ENCODE measurements at places on chromosomes 6 and 20. TPM values are rescaled to one million over a fixed set of nuclear protein-coding genes. Genes with fewer than 3 reads are reported as not detected.
A peak's percentile ranks its signal among the peaks of the same experiment; 100 is the strongest.

- no peak for DNase-seq
Measured at GRCh38 chr20:4560667-4561066, 161.0 kb upstream of the PRND start.

Gene RGS17
- total RNA-seq, result 0.14 TPM

- DNase-seq, result no peak
Measured at GRCh38 chr6:42047213-42047590, 3.1 kb upstream of the TAF8 start.

- no peak for DNase-seq
Measured at GRCh38 chr20:19990850-19991249, 26.3 kb upstream of the NAA20 start.

Gene F13A1
- 20.2 TPM for total RNA-seq

- DNase-seq, result no peak
Measured at GRCh38 chr6:151442371-151442770, 9.6 kb downstream of the RMND1 start.

DNA sequence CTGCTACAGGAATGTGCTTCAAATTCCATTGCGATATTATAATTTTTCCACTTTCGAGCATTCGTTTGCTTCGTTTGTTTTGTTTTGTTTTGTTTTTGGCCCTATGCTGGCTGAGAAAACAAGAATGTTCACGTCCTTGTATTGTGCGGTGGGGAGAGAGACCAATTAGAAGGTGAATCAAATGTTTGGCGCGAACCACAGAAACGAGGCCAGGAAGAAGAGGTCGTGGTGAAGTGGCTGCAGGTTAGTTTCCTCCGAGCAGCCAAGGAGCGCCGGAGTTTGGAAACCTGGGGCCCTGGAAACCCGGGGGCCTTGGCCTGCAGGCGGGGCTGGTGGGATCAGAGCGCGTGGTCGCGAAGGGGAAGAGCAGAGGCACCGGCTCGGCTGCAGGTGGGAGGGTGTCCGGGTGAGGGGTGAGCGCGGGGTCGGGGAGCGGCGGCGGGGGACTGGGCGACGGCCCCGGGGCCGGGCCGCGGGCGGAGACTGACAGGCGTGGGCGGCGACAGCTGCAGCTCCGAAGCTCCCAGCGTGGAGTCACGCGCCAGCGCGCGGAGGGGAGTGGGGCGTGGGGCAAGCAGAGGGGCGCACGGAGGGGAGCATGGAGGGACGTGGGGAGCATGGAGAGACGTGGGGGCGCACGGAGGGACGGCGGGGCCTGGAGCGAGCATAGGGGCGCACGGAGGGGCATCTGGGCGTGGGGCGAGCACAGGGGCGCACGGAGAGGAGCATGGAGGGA, 141.5 kb upstream of the PDE10A start:
- DNase-seq, result peak; percentile 49

- DNase-seq, result no peak
Measured at GRCh38 chr6:11196511-11197174, 35.8 kb downstream of the NEDD9 start.

DNA sequence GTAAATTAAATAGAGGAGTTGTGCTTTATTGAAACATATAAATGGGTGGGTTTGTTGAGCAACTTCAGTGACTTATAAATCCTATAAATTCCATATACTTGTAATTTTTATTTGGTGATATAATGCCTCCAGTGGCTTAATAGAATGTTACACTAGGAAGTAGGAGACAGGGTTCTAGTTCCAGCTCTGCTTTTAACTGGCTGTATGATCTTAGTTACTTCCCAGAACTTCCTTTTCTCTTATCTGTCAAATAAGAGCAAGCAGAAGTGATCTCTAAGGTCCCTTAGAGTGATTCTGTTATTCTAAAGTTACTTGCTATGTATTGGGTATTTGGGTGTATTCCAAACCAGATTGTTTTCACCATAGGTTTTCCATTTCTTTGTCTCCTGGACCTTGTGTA, 10.2 kb downstream of the ZSCAN23 start:
- no peak for DNase-seq

Gene BTN2A1
- total RNA-seq, result 14.2 TPM

Gene XKR7
- total RNA-seq, result not detected

DNA sequence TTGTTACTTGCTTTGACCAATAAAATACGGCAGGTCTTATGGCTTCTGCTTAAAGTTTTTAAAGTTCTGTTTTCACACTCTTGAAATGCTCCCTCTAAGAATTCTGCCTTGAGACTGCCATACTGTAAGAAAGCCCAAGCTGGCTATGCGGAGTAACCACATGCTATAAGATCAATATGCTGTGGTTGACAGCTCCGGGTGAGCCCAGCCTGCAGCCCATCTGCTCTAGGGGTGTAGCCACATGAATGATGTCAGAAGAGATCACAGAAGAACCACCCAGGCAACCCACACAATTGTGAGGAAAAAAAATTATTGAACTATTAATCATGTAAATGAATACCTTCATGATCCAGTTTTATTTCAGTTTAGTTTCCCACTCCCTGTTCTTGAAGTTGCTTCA, 26.1 kb upstream of the SH3BGRL2 start:
- DNase-seq, result no peak

- DNase-seq, result no peak
Measured at GRCh38 chr6:24982231-24982630, 46.5 kb upstream of the RIPOR2 start.

Gene RIMS4
- not detected for total RNA-seq

GRCh38 chr6:149499066-149499465, 14.3 kb upstream of the ZC3H12D start:
- DNase-seq, result no peak

GRCh38 chr20:53809728-53810365, 216.2 kb upstream of the ZNF217 start:
- no peak for DNase-seq

GRCh38 chr6:131740161-131740560, 29.3 kb upstream of the CTAGE9 start:
- DNase-seq, result no peak

DNA sequence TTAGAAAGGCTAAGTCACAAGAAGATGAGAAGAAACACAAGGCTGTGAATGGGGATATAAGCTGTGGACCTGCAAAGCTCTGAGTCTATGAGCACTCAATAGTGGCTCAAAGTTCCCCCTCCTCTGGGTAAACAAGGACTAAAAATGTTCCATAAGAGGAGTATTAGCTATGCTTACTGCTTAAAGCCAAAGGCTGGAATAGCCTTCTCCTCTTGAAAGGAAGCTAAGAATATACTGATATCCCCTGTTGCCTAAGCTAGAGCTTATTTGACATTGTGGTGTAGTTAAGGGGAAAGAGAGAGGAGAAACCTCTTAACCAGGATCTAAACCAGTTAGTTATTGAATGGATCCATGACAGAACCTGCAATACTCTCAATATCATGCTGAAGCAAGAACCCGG, 45.8 kb downstream of the NOL7 start:
- no peak for DNase-seq

- DNase-seq, result no peak
Measured at GRCh38 chr6:13923527-13924145, 1.1 kb upstream of the RNF182 start.

DNA sequence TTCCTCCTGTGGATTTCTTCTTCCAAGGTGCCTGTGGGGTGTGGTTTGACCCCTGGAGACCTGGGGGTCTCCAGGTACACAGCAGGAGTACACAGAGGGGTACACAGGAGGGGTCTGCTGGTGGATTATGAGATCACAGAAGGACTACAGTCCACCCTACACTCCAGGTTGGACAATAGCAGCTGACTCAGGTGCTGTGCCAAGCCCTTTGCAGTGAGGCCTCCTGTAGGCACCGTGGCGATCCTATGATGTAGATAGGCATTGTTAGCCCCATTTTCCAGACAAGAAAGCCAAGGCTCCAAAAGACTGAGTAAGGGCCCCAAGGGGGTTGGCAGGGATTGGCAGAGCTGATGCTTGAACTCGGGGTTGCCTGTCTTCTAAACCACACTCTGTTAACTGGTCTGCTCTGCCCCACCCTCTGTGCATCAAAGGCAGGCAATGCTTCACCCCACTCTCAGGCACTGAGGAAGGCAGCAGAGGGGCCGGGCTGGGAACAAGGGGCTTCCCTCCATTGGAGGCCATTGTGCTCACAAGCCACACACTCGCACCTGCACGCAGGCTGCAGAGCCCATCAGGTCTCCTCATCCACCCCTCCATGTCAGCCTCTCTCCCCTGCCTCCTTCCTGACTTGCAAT, 77.5 kb upstream of the SIRPA start:
- DNase-seq, result no peak

DNA sequence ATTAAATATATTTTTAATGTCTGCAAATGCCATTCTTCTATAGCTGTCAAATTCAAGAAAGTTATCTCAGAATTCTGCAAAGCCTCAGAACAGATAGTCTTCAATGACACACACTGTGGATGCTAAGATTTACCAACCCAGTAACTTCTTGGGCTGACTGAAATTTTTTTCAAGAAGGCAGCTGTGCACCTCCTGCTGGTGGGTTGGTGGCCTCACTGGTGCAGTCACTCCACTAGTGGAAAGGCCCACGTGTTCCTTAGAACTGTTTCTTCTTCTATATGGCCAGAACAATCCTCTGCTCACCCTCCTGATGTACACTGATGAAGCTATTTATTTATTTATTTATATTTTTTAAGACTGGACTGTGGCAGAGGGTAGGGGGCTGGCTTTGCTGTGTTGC, 28.1 kb upstream of the MTCL3 start:
- DNase-seq, result no peak

- no peak for DNase-seq
Measured at GRCh38 chr20:63556873-63557478, 3.0 kb downstream of the FNDC11 start.

DNA sequence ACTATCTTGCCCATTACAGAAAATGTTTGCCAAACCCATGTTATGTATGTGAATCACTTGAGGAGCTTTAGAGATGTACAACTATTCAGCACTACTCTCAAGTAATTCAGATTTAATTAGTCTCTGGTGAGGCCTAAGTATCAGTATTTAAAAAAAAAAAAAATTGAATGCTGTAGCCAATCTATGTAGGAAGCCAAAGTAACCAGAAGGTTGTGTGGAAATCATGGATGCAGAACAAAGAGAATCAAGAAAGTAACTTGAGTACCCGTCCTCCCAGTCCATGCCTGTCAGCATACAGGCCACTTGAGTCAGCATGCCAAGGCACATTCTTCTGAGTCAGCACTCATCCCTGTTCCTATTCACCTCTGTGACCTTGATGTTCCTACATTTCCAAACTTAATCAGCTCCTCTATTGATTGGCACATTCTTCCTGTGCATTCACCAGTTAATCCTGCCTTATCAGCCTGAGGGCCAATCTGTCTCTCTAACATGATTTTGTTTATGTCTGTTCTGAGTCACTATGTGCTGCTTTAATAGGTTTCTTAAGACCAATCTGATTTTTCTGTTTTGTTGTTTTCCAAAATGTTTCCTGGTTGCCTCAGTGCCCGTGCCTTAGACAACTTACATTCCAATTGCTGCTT, 165.6 kb downstream of the KCNQ5 start:
- no peak for DNase-seq

DNA sequence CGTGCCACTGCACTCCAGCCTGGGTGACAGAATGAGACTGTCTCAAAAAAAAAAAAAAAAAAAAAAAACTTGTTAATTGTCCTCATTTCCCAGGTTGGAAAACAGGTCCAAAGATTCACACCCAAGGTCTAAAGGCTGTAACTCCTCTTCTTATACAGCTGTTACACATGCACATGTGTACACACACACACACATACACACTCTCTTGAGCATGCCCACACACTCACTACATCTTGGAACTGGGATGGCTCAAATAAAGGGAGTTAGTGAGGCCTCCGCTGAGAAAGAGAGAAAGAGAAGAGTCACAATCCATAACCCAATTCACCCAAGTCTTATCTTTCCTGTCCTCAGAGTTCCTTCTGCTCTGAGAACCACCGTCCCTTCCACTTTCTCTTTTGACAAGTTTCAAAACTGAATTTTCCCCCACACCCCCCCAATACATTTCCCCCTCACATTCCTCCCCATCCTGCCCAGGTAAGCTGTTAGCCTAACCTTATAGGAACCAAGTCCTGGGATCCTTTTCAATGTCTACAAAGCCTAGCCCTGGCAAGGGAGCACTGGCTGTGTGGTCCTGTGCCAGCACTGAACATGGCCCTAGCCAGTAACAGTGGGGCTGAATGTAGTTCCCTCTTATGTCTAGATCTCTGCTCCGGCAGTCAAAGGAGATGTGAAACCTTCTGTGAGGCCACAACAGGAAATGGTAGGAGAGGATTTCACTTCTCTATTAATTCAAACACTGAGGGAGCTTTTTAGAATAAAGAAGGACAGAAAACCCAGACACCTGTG, 3.2 kb upstream of the HLA-DMB start:
- no peak for DNase-seq

DNA sequence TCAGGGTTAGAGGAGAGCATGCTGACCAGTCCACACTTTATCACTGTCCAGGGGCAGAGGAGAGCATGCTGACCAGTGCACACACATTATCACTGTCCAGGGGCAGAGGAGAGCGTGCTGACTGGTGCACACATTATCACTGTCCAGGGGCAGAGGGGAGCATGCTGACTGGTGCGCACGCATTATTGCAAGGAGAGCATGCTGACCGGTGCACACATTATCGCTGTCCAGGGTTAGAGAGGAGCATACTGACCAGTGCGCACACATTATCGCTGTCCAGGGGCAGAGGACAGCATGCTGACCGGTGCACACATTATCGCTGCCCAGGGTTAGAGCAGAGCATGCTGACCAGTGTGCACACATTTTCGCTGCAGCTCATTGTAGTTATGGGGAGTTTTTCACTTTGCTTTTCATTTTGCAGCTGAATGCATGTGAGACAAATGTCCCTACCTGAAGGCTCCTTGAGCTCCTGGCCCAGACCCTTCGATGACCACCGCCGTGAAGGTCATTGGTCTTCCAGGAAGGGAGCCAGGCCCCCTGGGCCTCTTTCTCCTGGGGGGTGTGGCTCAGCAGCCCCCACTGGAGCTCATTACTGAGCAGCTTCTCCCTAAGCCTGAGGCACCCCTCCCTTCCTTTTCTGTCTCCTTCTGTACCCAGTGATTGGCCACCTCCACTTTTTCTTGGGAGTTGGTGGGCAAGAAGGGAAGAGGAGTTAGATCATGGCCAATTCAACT, 178.8 kb upstream of the AFDN start:
- no peak for DNase-seq

DNA sequence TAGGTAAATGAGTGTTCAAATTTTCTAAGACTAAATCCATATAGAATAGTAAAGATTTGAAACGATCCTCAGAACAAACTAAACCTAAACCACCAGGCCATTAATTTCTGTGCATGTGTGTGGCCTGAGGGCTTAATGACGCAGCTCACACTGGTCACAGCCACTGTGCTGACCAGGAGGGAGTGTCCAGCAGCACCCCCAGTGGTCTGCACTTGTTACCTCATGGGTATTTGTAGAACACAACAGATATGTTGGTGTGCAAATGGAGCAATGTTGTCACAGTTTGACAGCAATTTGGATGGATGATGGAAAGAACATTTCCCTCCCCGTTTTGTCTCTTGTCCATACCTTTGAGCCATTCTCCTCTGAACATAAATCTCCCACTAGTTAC, 122.4 kb upstream of the EXOC2 start:
- no peak for DNase-seq

DNA sequence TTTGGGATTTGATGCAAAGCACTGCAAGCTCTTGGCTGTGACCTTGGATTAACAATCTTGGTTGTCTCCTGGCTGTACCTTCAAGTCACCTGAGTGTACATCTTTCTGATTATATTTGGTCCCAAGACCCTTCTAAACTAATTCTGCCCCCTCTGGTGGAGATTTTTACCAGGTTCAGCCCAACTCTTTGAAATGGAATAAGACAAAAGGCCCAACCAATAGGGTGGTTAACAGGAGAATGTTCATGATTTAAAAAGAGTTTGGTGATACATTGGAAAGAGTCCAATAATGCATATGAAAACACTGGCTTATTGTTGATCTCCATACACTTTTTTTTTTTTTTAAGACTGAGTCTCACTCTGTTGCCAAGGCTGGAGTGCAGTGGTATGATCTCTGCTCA, 77.5 kb upstream of the CD83 start:
- no peak for DNase-seq

Gene GSTA3
- not detected for total RNA-seq

Gene PPDPF
- 210 TPM for total RNA-seq
